Cardiac septum (tissue), 1 donor: ENCODE measurements at places on chromosomes 13 and 19. TPM values are rescaled to one million over a fixed set of nuclear protein-coding genes. Genes with fewer than 3 reads are reported as not detected.

- DNase-seq: no peak
These were observed 26.5 kb downstream of the GPR18 start for GRCh38 chr13:99231721-99232120.

DNA sequence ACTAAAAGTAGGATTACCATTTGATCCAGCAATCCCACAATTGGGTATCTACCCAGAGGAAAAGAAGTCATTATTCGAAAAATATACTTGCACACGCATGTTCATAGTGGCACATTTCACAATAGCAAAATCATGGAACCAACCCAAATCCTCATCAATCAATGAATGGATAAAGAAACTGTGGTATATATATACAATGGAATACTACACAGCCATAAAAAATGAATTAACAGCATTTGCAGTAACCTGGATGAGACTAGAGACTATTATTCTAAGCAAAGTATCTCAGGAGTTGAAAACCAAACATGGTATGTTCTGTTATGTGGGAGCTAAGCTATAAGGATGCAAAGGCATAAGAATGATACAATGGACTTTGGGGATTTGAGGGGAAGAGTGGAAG lies 3.0 kb downstream of the ZNF708 start:
- DNase-seq: no peak

GRCh38 chr13:75165543-75166230 lies 316.3 kb downstream of the TBC1D4 start:
- DNase-seq: no peak

DNA sequence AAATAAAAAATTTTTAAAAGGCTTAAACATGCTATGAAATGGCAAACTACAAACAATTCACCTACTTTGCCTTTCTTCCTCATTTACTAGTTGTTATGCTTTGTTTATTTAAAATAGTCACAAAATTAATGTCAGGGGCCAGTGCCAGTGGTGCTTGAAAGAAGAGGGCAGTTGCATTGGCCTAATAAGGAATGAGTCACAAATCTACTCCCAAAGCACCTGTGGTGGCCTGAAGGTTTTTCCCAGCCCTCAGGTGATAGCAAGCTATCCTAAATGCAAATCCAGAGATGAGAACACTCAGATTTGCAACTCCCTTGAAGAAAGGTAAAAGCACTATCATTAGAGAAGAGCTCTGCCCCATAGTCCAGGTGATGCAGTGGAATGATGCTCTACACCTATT lies 103.6 kb downstream of the MBNL2 start:
- no peak for DNase-seq

- no peak for DNase-seq
These were observed 1.3 kb downstream of the ZFP14 start for GRCh38 chr19:36377541-36378178.

DNA sequence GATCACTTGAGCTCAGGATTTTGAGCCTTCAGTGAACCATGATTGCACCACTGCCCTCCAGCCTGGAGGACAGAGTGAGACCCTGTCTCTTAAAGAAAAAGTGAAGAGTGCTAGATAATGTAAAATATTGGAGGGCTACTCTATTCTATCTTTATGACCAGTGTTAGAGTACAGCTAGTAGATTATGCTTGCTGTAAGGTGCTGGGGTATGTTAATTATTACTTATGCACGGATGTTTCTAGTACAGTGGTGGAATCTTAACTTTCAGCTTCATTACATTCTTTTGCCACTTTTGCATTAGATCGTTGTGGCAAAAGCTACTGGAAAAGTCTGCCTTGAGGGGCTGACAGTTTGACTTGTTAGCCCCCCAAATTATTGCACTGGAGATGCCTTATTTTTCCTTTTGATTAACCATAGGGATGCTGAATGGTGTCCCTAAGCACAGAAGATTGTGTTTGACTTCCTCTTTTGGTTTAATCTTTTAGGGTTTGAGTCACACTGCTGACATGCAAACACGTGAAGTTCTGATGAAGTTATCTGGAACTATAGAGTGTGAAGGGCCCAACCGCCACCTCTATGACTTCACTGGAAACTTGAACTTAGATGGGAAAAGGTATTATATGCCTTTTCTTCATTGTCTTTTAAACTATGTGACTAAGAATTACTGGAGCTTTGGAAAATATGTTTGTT lies 169.8 kb downstream of the ATP8A2 start:
- DNase-seq: no peak

DNA sequence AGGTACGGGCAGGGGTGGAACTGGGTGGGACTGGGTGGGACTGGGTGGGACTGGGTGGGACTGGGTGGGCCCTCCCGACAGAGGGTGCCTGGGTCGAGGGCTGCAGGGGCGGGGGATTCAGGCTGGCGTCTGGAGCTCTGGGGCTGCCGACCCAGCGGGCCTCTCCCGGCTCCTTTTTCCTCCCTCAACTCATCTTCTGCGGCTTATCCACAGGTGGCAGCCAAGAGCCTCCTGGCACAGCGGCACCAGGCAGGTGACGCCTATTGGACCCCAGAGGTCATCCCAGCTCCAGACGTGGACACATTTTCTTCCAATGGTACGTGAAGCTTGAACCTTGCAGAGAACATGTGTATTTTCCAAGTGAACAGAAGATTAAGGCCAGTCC lies 533 bp downstream of the ZNF544 start:
- no peak for DNase-seq

GRCh38 chr13:29369060-29369743 lies 226.3 kb downstream of the SLC7A1 start:
- no peak for DNase-seq

GRCh38 chr19:55913643-55914268 lies 18.4 kb downstream of the NLRP13 start:
- no peak for DNase-seq

DNA sequence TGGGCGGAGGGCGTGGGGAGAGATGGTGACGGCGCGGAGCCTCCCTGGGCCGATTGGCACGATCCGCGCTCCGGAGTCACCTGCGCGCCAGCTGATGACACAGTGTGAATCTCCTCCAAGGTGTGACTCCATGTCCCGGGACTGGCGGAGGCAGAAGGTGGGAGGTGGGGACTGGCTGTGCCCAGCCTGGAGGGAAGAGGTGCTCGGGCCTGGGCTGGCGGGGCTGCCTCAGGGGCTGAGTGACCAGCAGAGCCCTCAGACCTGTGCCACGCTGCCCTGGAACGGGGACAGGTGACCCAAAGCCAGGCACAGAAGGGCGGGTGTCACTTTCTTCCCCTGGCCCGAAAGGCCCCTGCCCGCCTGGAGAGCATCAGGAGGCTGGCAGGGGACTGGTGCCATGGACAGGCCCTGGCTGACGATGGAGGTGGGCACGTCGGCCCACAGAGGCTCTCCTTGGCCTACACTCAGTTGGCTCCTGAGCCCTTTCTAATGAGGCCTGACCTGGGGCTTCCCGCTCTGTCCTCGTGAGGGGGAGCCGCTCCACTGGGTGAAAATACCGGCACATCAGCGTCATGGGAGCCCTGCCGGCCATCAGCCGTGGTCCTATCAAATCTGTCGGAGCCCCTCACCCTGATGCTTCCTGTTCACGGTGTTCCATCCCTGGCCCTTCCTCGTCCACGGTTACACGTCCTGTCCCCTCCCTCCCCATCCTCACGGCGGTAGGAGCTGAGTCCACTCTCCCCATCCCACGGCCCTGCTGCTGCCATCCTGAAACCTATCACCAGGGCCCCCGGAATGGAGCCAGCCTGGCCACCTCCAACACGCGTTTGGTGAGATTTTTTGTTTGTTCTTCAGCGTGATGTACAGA lies 75.6 kb downstream of the SPACA7 start:
- DNase-seq: peak; percentile 68

DNA sequence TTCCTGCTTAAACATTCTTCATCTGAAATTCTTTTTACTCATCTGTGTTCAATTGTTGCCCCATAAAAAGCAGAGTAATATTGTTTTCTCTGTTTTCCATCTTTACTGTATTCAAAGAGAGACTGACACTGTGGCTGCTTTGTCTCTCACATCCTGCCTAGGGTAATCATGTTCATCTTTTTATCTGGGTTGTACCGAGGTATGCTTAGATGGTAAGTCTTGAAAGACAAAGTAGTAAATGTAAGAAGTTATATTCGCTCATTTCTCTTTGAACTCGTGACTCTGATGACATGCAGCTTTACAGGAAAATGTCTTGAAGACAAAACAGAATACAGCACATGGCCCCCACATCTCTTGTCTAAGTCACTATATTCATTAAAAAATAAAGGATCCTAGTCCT lies 20.0 kb upstream of the CYSLTR2 start:
- DNase-seq: no peak

GRCh38 chr19:47274891-47275761 lies 441 bp downstream of the INAFM1 start:
- peak; percentile 83 for DNase-seq

DNA sequence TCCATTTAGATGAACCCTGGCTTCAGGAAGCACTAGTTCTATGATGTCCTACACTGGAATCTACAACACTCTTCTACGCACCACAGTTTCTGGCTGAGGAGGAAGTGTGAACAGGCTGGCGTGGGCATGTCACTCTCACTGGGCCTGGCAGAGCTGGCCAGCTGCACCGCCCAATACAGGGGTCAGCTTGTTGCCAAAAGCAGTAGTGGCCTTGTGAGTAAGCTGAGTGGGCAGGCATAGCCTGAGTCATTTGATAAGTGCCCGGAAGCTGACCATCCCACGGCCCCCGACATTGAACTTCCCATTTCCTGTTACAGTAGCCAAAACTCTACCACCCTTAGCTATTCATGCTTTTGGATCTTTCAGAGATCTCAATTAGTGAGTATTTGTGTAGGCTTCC lies 240.9 kb upstream of the SERP2 start:
- DNase-seq: peak; percentile 84

DNA sequence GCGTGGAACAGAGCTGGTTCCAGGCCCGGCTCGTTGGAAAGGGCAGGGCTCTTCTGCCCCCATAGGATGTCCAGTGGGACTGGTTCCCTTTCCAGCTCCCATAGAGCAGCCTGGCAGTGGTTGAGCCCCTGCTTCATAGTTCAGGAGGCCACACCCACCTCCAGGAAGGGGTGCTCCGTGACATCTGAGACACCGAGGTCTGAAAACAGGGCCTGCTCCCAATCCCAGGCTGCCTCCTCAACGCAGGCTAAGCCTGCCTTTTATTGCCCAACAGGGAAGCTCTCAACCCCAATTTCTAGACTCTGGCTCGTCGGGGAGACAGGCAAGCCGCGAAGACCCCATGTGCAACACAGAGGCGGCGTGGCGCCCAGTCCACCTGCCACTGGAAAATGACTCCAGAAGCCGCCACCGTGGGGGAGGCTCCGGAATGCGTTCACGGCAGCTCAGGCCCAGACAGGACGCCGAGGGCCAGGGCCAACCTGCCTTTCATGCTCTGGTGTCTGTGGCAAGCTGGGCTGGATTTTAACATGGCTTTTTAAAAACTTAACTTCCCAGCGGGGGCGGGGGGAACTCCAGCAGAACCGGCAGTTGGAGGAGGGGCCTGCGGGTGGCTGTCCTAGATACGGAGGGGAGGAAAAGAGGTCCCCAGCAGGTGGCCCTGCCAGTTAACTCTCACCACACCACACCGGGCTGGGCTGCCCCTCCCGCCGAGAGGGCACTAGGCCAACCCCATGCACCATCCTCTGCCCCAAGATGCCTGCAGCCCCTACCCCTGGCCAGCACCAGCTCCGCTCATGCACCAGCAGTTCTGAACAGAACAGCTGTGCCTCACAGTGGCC lies 17.9 kb upstream of the TINCR start:
- DNase-seq: no peak

The MYH14 gene
- total RNA-seq: 85.4 TPM

The FAM216B gene
- 0.22 TPM for total RNA-seq

The HSD11B1L gene
- total RNA-seq: 4.3 TPM

The JUNB gene
- 97.7 TPM for total RNA-seq

The CYP2S1 gene
- 0.48 TPM for total RNA-seq
